GM13977 (cell line): ENCODE measurements at places on chromosomes 12 and 14.

GRCh38 chr14:29608861-29609260 is 318.8 kb downstream of the PRKD1 start:
- no peak for DNase-seq

DNA sequence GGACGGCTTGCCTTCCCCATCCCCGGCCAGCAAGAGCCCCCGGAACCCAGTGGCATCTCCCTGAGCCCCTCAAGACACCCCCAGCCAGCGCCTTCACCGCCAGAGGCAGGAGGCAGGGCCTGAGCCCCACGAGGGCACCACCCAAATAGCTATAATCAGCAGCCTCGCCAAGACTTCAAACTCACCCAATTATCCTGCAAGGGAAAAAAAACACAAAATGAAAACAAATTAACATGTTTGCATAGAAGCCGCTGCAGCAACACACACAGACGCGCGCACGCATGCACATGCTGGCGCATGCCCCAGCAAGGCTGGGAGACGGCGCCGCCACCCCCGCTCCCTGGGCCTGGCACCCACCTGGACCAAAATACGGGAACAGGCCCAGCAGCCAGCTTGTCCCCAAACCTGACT is 15.8 kb downstream of the FAM222A start:
- DNase-seq = no peak

DNA sequence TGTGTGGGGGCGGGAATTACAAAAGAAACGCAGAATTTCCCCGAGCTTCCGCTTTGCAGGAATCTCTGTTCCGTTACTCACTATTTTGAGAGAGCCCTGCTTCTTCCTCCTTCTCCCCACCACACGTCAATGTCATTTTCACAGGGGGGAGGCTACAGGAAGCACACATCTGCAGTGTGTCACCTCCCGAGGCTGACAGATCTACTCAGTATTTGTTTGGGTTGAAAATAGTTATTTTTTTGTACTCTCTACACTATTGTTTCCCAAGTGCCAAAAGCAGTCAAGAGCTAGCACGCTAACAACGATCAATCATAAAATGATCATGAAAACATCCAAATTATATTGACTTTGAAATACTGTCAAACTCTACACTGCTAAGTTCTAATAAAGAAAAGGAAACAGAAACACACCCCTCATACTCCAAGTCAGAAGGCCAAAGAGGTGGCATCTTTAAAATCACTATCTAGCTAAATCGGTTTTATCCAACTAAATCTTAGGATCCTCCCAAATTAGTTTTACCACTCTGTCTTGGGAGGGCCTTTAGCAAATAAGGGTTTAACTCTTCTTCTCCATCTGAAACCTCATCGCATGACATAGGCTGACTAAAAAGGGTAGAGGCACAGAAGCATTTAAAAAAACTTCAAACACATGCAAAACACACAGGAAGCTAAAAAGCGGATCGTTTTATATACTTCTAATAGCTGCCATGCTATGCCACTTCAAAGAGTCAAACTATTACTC is 51.8 kb downstream of the FOXN3 start:
- DNase-seq = peak; percentile 73

GRCh38 chr14:101506926-101507835 is 54.1 kb upstream of the DIO3 start:
- no peak for DNase-seq

DNA sequence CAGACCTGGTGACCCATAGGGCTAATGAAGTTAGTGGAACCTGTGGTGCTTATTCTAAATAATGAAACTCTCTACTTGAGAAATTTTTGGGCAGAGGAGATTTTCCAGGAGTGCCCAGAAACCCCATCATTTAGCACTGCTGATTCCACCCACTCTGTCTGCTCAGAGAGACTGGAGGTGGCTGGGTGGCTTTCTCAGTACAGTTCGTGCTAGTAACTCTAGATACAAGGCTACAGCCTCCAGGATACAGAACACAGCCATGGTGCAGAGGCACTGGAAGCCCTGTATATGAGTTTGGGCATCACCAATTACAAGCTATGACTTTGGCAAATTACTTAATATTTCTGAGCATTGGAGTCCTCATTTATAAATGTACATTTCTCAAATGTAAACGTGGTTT is 32.4 kb downstream of the CCDC177 start:
- no peak for DNase-seq

- DNase-seq = no peak
These were observed 71.2 kb downstream of the IRF2BPL start for GRCh38 chr14:76957224-76957891.

DNA sequence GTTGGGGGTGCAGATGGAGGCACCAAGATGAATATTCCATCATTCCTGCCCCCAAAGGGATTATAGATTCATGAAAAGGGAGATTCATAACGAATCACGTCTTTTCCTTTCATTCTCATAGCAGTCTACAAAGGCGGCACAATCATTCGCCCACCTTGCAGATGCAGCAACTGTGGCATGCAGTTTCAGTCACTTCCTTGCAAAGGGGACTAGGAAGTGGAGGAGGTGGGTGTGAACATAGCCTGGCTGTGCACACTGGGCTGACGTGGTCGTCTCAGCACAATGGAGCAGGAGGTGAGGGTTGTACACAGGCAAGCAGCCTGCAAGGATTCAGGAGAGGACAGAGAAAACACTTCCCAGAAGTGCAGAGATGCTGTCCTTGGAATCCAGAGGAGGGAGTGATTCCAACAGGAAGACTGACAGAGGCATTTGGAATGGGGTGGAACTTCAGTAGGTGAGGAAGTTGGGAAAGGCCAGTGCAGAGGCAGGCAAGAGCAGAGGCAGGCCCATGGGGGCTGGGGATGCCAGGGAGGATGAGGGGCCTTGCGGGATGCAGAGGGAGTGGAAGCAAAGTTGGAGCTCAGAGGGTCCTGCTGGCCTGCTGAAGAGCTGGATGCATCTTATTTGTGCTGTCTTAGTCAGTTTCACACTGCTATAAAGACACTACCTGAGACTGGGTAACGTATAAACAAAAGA is 21.9 kb upstream of the PPP2R5C start:
- no peak for DNase-seq

- DNase-seq = no peak
These were observed 4.8 kb downstream of the RNU4-2 start for GRCh38 chr12:120286768-120287490.

DNA sequence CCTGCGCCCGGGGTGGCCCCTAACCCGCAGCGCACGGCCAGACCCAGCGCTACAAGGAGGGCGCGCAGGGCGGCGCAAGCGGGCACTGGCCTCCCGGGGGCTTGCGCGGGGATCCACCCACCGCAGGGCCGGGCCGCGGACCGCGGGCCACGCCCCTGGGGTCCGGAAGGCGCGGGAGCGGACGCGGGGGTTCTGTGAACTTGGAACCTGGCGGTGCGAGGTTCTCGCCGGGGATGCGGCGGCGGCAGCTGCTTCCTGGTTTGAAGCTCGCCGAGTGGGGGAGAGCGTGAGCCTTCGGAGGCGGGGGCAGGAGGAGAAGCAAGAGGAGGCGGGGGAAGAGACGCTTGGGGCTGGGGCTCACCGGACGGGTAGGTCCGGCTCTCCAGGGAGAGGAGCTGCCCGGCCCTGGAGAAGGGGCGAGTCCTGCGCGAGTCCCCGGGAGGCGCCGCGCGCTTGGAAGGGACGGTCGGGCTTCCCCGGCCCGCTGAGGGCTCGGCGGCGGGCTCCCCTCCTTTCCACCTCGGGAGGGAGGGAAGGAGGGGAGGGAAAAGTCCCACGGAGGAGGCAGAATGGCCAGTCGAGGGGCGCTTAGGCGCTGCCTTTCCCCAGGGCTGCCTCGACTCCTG is at the start of gene PRKCH:
PRKCH (plus strand) TSS at position 195 of the 626 bp plus-strand sequence. CDS start 523 bp downstream, outside the sequence.
- peak; percentile 88 for DNase-seq

- no peak for DNase-seq
These were observed 64.8 kb upstream of the E2F7 start for GRCh38 chr12:77130193-77130592.

DNA sequence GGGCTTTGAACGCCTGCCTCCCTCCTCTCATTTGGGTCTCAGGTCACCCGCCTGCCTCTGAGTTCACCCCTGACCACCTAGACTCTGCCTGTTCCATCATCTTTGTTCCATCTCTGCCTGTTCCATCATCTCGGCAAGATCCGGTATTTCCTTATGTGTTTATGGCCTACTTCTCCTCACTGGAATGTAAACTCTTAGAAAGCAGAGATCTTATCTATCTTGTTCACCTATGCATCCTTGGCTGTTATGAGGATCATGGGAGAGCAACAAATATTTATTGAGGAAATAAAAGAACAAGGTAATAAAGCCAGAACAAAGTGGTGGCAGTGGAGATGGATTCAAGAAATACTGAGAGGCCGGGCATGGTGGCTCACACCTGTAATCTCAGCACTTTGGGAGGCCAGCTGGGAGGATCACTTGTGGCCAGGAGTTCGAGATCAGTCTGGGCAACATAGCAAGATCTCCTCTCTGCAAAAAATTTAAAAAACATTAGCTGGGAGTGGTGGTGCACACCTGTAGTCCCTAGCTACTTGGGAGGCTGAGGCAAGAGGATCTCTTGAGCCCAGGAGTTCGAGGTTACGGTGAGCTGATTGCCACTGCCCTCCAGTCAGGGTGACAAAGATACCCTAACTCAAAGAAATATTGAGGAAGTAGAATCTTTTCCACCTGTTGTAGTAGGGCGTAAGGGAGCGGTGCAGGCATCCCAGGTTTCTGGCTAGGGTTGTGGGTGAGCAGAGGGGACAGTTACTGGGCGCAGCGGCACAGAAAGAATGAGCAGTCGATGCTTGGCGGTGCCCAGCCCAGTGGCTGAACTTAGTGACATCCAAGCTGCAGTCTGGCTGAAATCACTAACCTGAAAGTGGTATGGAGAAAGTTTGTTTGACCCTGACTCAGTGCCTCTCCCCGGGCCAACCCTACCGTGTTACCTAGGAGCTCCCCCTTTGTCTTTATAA is 1.7 kb upstream of the KLC1 start:
- DNase-seq = no peak
